ENCODE measurements at places on chromosomes 6 and 20.

GRCh38 chr20:59903621-59904020 lies 29.8 kb downstream of the SYCP2 start:
- DNase-seq = no peak

DNA sequence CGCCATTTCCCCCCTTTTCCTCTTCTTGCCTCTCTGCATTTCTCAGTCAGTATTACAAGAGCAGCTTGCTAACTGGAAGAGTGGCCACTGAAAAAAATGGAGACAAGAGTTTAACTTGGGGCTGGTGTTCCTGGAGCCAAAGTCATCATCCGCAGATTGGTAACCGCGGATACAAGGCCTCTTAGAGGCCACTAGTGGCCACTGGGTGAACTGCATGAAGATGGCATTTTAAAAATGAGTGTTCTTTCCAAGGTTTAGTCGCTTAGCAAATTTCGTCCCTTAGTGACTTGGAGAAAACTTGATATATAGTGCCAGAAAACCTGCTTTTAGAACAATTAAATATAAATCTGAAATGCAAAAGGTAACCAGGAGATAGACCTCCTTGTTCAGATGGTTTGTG lies 4.8 kb downstream of the F13A1 start:
- peak; percentile 44 for DNase-seq

DNA sequence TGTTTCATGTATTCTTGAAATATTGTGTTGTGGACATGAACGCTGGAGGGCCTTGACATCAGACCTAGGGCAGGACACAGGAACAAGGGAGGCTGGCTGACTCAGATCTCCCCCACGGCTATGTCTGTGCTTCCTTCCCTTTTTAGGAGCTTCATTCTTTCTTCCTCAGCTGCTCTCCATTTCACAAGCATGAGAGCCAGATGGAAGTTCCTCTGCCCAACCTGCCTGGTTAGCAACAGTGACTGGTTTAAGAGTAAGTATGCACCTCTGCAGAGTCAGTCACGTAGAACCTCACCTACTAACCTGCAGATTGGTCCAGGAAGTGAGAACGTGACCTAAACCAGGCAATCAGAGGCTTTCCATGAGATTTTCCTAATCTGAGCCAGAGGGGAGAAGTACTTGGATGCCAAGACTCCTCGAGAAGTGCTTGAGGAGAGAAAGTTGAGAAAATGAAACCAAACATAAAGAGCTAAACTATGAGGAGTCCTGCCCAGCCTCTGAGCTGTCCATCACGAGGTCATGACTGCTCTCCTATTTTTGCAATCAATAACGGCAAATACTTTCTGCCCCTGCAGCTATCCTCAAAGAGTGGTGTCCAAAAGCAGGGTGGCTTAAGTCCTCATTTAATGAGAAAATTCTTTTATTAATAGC lies 465.2 kb upstream of the CITED2 start:
- no peak for DNase-seq

GRCh38 chr20:62202676-62203377 lies 17.3 kb downstream of the HRH3 start:
- DNase-seq = no peak

DNA sequence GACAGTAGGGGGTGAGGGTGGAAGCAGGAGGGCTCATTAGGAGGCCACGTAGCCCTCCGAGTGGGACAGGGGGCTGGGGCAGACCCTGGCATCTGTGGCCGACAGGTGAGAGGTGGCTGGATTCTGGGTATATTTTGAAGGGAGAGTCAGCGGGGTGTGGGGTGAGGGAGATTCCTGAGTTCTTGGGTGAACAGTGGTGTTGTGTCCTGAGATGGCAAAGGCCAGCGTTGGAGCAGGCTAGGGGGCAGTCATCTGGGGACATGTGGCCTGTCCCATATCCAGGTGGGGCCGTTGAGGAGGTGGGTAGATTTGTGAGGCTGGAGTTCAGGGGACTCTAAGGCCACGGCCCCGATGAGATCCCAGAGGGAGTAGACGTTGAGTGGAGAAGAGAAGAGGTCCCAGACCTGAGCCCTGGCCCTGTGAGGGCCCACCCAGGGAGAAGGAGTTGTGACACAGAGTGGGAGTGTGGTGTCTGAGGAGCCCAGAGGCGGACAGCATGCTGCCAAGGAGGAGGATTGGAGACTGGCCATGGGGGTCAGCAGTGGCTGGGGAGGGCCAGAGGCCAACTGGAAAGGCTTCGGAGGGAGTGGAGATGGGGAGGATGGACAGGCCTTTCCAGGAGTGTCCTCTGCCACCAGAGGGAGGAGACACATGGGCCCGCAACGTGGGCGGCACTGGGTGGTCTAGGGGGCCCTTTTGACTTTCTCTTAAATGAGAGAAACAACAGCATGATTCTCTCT lies 19.6 kb downstream of the PACSIN1 start:
- no peak for DNase-seq

DNA sequence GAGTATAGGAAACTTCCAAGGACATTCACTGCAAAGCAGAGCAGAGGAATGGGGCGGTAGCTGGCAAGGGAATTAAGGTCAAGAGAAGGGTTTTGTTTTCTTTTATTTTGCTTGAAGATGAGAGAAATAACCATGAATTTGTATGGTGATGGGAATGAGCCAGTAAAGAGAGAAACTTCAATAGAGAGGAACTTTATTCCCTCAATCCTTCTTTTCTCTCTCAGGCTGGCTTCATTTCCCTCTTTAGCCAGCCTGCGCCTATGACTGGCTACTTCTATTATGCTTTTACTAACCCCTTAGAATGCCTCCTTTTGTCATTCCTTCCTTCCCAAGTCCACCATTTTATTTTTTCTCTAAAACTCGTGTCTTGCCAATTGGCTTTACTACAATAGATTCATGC lies 101.4 kb upstream of the CEP85L start:
- no peak for DNase-seq

DNA sequence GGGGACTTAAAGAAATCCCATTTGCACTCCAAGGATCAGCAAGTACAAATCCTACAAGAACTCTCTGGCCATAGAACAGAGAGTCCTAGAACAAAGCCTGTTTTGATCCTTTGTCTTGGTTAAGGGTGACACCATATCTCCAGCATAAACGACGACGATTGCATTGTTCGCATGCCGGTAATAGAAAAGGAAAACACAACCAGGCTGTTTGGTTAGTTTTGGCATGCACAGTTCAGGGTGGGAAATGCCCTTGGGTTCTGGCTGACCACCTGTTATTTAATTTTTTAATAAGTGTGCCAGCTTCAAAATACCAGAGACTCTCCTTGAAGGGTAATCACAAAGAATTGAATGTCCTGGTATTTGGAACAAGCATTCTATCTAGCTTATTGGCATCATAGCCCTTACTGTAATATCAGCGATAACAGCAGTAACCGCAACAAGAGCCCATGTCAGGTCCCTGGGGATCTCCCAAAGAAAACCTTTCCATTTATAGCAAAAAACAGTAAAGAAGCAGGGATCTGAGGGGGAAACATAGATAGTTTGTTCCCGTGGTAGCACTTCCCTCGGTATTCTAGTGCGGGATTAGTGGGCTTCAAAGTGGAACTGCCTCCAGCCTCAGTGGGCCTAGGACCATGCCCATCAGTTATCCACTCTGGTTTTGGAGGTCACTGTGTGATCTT lies 77.1 kb downstream of the TMEM170B start:
- DNase-seq = no peak

DNA sequence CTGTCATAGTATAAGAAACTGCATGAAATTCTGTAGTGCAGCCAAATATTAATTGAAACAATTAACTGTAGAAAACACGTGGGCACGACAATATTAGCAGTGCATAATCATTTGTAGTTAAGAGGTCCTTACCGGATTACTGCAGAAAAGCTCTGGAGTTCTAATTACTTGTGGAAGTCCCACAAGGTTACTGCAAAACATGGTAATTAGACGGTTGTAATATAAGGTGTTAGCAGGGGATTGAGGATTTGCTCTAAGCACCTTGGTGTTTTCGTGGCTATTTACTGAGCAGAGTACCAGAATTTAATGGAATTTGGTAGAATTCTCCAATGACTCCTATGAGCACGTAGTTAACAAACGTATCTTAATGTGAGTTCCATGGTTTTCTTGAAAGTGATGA lies 473.6 kb upstream of the AGPAT4 start:
- DNase-seq = no peak

DNA sequence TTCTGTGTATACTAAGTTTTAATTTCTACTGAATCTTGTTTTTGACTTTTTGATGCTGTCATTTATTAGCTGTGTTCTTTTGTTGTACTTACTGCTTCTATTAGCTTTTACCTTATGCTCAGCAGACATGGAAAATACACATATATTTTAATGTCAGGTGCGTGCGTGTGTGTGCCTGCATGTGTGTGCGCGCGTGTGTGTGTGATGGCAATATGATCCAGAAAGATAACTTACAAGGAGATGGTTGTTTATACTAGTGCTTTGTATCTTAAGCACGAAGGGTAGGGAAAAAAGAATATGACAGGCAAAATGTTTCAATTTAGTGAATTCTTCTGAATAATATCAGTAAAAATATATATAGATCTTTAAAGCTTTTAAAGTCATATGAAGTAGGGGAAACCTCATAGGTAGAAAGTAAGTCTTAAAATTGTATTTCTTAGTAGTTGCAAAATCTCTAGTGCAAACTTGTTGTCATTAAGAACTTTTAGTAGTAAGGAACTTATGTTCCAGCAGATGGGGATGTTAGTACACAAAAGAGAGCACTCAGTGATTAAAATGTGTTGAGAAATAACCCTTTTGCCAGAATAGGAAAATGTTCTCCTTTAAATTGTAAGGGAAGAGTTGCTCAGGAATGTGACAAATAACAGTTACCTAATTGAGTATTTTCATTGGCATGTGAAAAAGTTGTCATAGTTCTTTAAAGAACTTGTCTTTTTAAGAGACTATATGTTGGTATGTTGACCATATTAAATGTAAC lies 13.2 kb downstream of the QKI start:
- DNase-seq = no peak

- no peak for DNase-seq
These were observed 191.3 kb upstream of the ARID1B start for GRCh38 chr6:156585859-156586258.

DNA sequence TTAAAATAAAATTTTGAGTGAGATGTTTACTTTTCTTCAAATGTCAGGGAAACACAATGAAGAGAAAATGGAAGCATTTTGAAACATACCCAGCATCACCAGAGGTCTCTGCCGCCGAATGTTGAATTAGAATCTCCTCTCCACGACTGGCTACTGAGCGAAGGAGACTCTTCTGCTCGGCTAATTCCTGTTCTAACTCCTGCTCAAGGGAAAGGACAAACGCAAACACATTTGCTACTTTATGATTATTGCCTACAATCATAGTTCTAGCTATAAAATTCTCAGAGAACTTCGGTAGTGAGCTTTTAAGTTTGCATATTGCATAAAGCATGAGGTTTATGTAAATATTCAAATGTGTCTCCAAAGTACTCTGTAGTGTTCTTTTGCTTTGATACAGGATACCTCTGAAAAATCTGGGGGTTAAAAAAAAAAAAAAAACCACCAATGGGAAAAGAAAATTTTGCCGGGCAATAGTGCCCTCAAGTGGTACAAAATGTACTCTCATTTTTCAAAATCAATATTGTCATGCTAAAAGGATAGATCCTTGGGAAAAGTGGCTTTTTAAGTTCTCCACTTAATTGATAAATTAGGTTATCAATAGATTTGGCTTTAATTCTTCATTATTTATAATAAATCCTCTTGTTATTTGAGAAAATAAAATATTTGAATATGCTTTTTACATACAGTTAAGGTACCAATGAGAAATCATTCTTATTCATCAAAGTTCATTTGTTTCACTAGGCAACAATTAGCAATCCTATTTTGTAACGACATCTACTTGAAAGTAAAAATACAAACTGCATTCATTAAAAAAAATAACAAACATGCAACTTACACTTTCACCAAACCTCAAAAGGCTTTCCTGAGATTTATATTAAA lies 369.0 kb downstream of the SYNE1 start:
- DNase-seq = peak; percentile 35

DNA sequence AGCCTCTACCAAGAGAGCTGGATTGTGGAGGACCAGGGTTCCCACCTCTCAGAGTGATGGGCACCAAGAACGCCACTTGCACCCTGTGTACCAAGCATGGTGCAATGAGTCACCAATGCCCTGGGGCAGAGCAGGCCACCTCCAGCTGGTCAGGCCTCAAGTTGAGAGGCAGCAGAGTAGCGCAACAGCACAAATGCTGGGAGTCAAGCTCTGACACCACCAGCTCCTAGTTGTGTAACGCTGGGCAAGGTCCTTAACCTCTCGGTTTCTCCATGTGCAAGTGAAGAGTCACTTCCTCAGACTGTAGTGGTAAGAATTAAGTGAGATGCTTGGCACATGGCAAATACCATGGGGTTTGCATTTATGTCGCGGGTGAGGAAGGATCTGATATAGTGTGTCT lies 25.6 kb downstream of the GFOD1 start:
- no peak for DNase-seq

DNA sequence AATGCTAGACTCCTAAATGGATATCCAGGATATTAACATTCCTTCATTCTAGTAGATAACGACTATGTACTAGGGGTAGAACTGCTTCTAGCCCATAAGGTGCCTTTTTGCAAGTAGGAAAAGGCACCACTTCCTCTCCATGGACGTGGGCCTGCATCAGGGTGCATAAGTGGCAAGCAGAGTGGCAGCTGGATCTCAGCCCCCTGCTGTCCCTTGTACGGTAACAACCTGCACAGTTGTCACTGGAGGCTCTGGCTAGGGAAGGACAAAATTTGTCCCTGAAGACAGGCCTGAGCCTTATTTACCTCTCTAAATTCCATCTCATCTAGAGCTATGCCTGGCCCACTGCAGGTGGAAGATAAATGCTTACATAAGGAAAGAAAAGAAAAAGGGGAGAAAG lies 42.5 kb upstream of the SAYSD1 start:
- DNase-seq = no peak

GRCh38 chr20:37235065-37235464 lies 26.5 kb downstream of the GHRH start:
- no peak for DNase-seq

DNA sequence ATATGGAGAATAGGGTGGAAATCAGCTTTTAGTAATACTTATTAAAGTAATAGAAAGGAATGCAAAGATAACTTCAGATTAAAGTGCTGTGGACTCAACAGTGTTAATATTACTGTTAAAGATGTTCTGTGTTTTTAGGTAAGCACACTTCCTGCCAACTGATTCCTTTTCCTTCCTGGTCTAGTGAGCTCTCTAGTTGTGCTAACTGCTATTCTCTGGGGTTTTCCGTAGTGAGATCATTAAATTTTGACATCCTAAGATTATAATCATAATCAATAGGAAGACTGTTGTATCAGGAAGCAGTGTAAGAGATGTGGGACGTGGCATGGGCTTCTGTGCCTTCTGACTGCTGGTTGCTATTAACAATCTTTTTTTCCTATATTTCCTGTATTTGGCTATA lies 1.2 kb upstream of the TMEM217 start:
- DNase-seq = no peak

- no peak for DNase-seq
These were observed 173.0 kb upstream of the THBS2 start for GRCh38 chr6:169426611-169427010.

DNA sequence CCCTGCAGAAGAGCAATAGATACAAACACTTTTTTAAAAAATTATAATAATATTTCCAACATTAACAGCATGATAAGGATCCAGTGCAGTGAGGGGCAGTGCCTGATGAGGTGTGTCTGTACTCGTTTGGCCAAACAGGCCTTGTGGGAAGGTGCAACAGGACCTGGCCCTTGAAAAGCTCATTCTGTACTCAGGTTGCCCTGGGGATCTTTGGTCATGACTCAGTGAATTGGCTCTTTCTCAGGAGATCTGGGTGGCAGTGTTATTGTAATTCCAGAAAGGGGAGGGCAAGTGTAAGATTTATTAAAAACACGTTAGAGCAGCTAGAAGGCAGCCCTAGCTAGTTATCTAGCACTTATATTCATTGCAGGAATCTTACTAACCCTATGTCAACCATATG lies 2.9 kb upstream of the SPINT3 start:
- no peak for DNase-seq

- DNase-seq = no peak
These were observed 519.2 kb downstream of the UTRN start for GRCh38 chr6:144804246-144804790.

Data from neuronal stem cell (in vitro differentiated cells).